Endothelial cell of umbilical vein (primary cell): ENCODE measurements at places on chromosomes 2 and 18. TPM values are rescaled to one million over a fixed set of nuclear protein-coding genes. Genes with fewer than 3 reads are reported as not detected.

- DNase-seq: no peak
Observed at GRCh38 chr2:19815746-19816145, 86.0 kb downstream of the TTC32 start.

- DNase-seq: no peak
Observed at GRCh38 chr2:7205151-7205830, 288.1 kb downstream of the RNF144A start.

DNA sequence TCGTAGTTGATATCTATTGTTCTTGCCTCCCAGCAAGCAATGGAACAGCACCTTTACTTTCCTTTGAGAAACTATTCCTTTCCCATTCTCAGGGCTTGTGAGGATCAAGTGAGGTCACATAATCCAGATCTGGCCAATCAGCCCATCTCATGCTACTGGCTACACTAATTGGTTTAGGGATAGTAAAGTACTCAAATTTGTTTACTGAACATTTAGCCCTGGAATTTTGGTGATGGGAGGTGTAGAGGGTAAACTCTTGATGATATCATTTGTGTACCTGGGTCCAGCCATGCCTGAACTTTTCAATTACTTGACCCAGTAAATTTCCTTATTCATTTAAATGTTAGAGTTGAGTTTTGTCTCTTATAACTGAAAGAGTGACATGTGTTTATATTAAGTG, 195.8 kb upstream of the TNP1 start:
- DNase-seq: no peak

GRCh38 chr2:215677481-215677880, 241.6 kb upstream of the FN1 start:
- DNase-seq: no peak

DNA sequence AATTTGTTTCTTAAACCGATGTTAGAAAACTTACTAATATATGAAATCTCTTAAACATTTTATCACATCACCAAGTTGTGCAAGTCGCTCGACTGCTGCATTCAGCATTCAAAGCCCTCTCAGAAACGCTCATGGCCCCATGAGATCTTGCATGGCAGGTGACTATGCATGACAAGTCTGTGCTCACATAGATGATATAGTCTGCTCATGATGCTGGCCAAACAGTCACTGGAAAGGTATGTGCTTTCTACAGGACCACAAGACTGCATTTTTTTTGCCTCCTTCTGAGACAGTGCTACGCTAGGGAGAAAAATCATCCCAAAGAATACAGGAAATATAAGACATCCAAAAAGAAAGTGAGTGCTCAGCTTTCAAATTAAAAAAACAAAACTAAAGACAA, 98.3 kb upstream of the ZBTB14 start:
- DNase-seq: no peak

CIAO1 gene
- 64.3 and 70.7 TPM in 2 replicates for total RNA-seq

INHBB gene
- 0.67 and 1.8 TPM in 2 replicates for total RNA-seq
